ENCODE measurements at places on chromosomes 2 and 18.

DNA sequence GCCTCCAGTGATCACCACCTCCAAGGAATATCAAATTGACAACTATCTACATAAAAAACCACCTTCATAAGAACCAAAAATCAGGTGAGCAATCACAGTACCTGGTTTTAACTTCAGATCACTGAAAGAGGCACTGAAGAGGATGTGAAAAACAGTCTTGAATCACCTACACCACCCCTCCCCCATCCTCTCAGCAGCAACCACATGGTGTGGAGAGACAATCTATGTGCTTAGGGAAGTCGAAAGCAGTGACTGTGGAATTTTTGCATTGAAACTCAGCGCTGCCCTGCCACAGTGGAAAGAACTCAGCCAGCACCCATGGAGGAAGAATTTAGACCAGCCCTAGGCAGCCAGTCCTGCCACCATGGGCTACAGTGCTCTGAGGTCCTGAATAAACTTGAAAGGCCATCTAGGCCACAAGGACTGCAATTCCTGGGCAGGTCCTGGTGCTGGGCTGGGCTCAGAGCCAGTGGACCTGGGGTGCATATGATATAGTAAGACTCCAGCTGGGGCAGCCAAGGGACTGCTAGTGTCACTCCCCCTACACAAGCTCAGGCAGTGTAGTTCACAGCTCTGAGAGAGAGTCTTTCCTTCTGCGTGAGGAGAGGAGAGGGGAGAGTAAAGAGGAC lies 75.6 kb downstream of the ATL2 start:
- no peak for DNase-seq

GRCh38 chr2:20625491-20626391 lies 25.2 kb downstream of the HS1BP3 start:
- DNase-seq, result no peak

DNA sequence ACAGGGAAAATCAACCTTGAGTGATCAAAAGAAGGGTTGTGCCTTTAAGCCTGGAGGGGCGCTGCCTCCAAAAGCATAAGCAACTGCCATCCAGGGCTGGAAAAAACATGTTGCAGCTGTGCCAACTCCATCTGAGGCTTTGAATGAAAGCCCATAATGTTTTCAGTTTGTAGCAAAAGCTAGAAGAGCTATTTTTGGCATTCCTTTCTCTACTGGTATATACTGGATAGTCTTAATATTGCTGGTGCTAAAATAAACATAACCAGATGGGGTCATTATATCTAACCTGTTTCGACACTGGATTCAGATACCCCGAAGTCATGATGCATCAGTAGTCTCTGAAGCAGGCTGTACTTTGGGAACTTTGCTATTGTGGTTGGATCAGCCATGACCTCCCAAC lies 25.1 kb downstream of the ANXA4 start:
- DNase-seq, result peak; percentile 74

DNA sequence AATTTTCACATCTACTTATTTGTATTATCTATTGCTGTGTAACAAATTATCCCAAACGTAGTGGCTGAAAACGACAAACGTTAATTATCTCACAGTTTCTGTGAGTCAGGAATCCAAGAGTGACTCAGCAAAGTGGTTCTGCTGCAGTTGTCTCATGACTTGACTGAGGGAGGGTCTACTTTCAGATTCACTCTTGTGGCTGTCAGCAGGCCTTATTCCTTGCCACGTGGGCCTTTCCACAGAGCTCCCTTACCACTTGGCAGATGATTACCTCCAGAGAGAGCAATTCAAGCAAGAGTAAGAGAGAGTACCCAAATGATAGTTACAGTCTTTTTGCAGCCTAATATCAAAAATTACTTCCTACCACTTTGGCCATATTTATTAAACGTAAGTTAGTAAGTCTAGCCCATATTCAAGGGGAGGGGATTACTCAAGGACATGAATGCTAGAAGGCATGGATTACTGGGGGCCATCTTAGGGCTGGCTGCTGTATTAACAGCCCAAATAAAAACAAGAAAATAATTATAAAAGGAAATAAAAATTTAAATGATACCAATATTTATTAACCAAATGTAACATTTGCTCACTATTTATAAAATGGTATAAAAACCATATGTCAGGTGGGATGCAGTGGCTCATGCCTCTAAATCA lies 48.7 kb upstream of the NBEAL1 start:
- DNase-seq, result peak; percentile 90

DNA sequence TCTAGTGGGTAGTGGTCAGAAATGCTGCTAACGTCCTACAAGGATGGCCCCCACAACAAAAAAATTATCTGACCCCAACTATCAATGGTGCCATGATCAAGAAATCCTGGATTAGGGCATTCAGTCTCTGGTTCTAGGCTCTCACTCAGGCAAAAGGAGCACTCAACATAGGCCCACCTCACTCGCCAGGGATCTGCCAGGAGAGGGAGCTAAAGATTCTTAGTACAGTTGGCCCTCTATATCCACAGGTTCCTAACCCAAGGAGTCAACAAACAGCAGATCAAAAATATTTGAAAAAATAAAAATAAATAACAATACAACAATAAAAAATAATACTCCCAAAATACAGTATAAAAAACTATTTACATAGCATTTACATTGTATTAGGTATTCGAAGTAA lies 10.0 kb downstream of the SLC4A5 start:
- DNase-seq, result peak; percentile 45
